ENCODE measurements at places on chromosomes 16 and 17.

- DNase-seq: no peak
These were observed 45.4 kb downstream of the SEC14L1 start for GRCh38 chr17:77186141-77186604.

DNA sequence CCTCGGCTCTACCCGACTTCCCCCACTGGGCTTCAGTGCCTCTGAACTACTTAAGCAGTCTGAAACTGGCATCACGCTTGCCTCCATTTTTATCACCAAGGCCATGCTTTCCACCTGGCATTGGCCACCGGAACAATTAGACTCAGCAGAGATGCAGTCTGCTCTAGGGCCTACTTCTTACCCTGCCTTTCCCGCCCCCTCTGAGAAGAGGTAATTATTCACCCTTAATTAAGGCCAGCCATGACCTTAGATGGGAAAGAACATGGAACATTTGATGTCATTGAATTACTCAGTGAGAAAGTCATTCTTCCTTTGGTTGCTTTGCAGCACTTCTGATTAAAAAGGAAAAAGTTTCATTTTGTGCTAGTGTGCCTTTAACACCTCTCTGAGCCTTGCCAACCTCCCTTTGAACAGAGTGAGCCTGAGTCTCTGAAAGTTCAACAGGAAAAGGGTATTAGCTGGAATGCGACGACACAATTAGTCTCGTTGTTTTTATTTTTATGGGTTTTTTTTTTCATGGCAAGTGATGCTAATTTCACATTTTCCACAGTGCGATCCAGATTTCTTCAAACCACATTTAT, 60.9 kb upstream of the TNRC6A start:
- no peak for DNase-seq

- no peak for DNase-seq
These were observed 33.2 kb upstream of the STH start for GRCh38 chr17:45965812-45966211.

DNA sequence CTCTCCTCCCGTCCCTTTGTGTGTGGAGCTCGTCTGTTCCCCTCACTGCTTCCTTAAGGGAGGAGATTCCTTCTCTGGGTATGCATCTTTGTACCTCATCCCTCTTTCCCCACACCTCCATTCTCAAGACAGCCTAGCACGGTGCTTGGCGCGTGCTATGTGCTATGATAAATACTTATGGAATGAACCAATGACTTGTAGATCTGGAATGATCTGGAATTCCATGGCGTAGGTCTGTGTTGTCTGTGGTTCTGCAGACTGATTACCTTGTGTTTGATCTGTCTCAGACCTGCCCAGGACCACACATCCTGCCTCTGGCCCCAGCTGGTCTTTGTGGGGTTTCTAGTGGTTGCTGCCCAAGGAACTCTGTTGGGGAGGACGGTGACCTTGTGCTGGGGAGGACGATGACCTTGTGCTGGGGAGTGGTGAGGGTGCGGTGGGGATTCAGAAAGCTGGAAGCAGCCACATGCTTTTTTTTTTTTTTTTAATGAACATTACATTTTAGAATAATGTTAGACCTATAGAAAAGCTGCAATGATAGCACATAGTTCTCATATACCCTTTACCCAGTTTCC, 33.5 kb upstream of the ETV4 start:
- DNase-seq: no peak

- DNase-seq: no peak
These were observed 5.9 kb upstream of the NUDT16L1 start for GRCh38 chr16:4687416-4687815.

- no peak for DNase-seq
These were observed at the start of gene EME2 for GRCh38 chr16:1772362-1772907. EME2 (plus strand) TSS chr16:1772810; CDS start chr16:1773228, 418 bp downstream.

- no peak for DNase-seq
These were observed 109.4 kb upstream of the AXIN2 start for GRCh38 chr17:65670667-65671371.
